Esophagus squamous epithelium (tissue), 5 donors: ENCODE measurements at places on chromosomes 11 and 22.

DNA sequence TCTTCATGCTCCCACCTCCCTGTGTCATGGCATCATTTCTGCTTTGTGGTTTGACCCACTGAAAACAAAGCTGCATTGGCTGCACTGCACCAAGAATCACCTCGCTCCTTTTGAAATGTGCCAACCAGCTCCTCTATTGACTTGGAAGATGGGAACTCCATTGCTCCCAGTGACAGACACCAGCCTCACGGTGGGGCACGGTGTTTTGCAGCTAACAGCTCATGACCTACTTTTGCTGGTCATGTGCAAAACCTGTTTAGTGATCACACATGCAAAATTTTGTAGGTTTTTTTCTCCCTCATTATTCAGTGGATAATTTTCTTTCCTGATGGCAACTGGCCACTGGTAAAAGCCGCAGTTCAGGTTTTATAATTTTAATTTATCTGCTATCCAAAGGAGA is 36.8 kb downstream of the ARFGAP2 start:
- DNase-seq, result no peak

GRCh38 chr11:69471729-69472540 is 9.5 kb upstream of the LINC01488 start:
- no peak for DNase-seq

GRCh38 chr11:88188932-88189253 is 13.7 kb upstream of the RAB38 start:
- no peak for DNase-seq

- no peak for DNase-seq
Measured at GRCh38 chr11:62116451-62116850, 7.4 kb upstream of the INCENP start.

GRCh38 chr11:62612366-62613290 is at the start of the genes EML3 and ROM1:
TSS of gene EML3 (minus strand) at chr11:62612775. CDS start at chr11:62612457, 318 bp downstream.
TSS of gene ROM1 (plus strand) at chr11:62613257. CDS start at chr11:62613282, 25 bp downstream.
- peak; percentile 58 for DNase-seq

DNA sequence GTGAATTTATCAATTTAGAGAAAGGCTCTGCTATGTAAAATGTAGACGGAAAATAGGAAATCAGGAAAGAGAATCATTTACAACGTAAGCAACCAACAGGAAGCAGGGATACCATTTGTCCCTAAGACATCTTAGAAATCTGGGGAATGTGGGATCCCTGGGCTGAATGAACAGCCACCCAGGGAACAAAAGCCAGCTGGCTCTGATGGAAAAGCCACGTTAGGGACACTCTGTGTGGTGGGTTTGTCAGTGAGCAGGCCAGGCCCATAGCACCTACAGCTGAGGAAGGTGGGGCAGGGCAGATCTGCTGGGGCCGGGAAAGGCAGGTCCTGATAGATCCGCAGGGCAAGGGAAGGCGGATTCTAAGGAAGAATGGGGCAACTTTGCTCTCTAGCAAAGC is 87.1 kb upstream of the CSNK2A3 start:
- DNase-seq, result no peak
